GM04503 (cell line): ENCODE measurements at places on chromosomes 3 and 15.

- no peak for DNase-seq
Observed at GRCh38 chr3:141063831-141064230, 12.7 kb downstream of the SPSB4 start.

DNA sequence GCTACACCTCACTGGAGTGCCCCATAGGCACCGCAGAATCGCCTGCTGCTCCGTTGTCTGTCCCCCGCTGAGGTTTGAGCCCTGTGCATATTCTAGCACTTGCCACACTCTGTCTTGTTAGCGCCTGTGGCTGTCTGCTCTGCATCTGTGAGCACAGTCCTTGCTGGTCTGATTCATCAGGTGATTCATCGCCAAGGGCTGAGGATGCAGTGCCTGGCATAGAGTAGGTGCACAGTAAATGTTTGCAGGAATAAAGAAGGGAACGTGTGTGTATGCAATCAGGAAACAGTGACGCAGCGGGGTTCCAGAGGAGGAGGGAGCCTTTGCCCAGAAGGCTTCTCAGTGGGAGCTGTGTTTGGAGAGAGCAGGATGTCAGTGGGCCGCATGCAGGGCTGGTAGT, 124.0 kb upstream of the PLXNA1 start:
- DNase-seq: peak; percentile 48

- no peak for DNase-seq
Observed at GRCh38 chr3:53416530-53416929, 69.2 kb upstream of the DCP1A start.

- no peak for DNase-seq
Observed at GRCh38 chr15:80761754-80762153, 17.4 kb upstream of the CEMIP start.

DNA sequence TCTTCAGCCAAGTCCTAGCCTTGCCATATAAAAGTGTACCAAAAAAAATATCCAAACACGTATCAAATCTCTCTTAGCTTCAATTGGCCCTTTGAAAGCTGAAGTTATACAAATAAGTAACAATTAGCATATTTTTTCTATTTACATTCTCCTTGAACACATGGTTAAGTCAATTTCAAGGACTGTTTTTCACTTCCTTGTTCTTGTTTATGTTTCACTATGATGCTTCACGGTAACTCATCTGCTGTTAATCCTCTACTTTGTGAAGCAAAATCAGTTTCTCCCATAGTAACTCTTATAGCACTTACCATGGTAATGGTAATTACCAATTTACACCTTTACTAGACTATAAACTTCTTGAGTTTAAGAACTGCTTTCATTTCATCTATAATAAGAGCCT, 10.6 kb upstream of the SPRED1 start:
- DNase-seq: no peak

DNA sequence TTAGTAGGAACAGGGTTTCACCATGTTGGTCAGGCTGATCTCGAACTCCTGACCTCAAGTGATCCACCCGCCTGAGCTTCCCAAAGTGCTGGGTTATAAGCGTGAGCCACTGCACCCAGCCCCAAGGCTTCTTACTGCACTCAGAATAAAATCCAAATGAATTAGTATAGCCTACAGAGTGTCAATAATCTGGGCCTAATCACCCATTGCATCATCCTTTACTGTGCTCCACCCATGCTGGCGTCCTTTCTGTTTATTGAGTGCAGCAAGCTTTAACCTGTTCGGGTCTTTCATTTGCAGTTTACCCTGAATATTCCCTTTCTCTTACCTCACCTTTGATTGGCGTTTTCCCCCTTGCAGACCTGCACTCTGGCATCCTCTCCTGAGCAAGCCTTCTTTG, 77.7 kb downstream of the CEP63 start:
- DNase-seq: no peak

DNA sequence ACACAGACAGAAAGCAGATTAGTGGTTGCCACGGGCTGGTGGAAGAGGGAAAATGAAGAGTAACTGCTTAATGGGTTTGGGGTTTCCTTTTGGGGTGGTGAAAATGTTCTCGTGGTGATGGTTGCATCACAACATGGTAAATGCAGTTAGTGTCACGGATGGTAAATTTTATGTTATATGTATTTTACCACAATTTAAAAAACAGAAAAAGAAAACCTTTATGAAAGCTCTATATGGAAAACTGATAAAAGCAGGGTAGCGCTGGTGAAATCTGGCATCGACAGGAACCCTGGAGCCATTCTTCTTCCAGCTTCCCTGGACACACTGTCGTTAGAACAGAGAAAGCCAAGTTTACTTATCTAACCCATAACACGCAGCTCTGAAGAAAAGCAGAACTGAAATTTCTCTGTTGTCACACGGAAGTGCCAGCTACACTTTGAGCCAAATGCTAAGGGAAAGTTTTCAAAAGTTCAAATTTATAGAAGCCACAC, 287.7 kb upstream of the NR2F2 start:
- DNase-seq: no peak
